ENCODE measurements at places on chromosomes 13 and 19. TPM values are rescaled to one million over a fixed set of nuclear protein-coding genes. Genes with fewer than 3 reads are reported as not detected.

GRCh38 chr19:6473647-6474046 lies 7.9 kb downstream of the DENND1C start:
- no peak for ATAC-seq

GRCh38 chr13:32035716-32036115 lies 4.1 kb downstream of the FRY start:
- ATAC-seq: no peak

DNA sequence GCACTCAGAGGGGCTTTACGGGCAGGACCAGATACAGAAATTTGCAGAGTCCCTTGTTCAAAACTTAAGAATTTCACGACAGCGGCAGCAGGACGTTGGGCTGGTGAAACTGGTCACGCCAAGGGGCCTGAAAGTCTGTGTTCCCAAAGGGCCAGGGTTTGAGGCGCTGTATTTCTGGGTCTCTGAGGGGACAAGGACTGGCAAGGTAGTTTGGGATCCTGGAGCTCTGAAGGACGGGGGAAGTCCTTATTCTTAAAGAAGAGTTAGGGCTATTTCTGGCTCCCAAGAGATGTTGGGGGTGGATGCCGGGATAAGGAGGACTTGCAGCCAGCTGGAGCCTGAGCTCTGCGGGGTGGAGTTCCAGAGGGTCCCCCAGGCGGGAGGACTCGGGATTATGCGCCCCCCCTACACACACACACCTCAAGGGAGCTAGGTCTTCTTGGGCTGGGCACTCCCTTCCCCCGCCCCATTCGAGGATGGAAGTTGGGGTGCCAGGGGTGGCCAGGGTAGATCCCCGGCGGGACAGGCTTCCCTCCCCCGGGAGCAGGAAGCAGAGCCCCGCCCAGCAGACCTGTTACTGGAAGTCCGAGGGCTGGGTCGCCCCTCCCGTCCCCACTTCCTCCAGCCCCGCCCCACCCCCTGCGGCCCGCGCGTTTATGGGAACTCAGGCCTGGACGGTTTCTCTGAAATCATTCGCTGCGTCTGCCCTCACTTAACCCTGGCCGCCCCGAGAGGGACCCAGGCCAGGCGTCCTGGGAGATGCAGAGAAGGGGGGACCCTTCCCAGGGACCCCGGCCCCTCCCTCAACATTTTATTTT lies 5.6 kb downstream of the BCL3 start:
- ATAC-seq: peak; percentile 61

DNA sequence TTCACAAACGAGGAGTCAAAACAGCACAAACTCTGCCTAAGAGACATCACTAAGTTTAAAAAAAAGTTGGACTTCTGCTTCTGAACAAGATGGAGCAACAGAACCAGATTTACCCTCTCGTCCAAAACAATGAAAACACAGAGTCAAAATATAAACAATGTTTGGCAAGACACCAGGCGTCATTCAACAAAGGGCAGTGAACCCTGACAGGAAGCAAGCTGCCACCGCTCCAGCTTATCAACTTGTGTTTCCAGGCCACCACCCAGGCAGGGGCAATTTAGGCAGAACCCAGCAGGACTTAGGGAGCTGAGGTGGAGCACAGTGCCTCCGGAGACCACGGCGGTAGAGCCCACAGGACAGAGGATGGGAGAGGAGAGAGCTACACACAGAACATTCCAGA lies 8.6 kb upstream of the NAPA start:
- no peak for ATAC-seq

Gene MEF2B
- not detected for total RNA-seq

DNA sequence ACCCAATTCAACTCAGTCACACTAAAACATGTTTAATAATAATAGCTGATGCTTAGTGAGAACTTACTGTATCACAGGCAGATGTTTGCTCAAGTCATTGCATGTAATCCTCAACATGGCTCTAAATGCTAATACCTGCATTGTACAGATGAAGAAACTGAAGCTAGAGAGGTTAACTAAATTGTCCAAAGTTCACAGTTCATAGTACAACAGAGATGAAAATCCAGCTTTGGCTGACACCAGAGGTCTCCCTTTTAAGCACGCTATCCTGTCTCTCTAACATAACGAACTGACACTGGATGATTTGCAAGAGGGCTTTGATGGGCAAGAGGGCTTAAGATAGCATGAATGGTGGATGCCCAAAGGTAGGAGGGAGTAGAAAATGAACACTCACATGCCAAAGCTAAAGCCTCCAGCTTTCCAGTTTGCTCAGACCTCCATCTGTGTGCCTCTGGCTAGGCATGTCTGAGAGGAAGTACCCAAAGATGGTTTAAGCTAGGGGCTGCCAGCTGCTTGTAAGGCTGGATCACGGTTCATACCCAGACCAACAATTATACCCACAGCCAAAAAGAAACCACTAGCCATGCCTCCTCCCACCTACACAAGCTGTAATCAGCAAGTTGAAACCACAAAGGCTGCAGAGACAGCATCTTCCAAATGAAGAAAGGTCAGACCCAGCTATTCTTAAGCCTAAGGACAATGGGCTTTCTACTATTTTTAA lies 196.9 kb upstream of the UBL3 start:
- no peak for ATAC-seq

GRCh38 chr13:48590141-48590901 lies 57.4 kb upstream of the RCBTB2 start:
- ATAC-seq: no peak

GRCh38 chr19:1244693-1245451 lies 3.3 kb downstream of the ATP5F1D start:
- ATAC-seq: no peak

Gene FGF14
- 0.31 TPM for total RNA-seq

Gene TJP3
- total RNA-seq: 3.6 TPM

GRCh38 chr19:17035842-17036424 lies 9.3 kb upstream of the CPAMD8 start:
- ATAC-seq: no peak

Gene IRF2BP1
- total RNA-seq: 53.3 TPM

GRCh38 chr19:18385359-18385674 lies 641 bp upstream of the GDF15 start:
- no peak for ATAC-seq

Gene PRR36
- not detected for total RNA-seq

Gene AZU1
- total RNA-seq: not detected

- ATAC-seq: no peak
Measured at GRCh38 chr13:105774739-105775460, 760.6 kb downstream of the EFNB2 start.

Gene ZIC5
- total RNA-seq: not detected

DNA sequence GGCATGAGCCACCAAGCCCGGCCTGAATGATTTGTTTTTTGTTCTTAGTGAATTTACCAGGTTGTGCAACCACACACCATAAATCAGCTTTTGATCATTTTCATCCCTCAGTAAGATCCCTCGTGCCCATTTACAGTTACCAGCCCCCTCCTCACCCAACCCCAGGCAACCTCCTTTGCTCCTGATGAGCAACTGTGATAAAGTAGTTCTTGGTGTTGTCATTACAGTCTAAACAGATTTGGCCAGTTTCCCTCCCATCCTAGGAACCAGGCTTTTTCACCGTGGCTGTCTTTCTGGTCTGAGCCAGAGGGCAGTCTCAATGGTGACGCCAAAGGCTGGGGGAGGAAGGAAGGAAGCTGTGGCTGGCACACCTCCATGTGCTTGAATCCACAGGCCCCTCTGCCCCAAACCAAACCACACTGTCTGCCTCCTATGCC lies 61.2 kb upstream of the WDFY2 start:
- ATAC-seq: no peak

DNA sequence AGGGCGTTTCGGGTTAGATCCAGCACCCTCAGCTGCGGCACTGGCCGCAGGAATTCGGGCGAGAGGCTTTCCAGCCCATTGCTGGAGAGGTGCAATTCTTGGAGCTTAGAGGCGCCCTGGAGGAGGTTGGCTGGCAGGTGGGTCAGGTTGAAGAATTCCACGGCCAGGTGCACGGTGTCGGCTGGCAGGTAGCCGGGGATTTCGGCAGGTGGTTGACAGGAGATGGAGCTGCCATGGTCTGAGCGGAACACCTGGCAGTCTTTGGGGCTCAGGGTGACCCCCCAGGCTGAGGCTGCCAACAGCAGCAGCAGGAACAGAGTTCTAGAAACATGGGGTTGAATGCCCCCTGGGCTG lies 1.3 kb downstream of the LRG1 start:
- ATAC-seq: no peak

DNA sequence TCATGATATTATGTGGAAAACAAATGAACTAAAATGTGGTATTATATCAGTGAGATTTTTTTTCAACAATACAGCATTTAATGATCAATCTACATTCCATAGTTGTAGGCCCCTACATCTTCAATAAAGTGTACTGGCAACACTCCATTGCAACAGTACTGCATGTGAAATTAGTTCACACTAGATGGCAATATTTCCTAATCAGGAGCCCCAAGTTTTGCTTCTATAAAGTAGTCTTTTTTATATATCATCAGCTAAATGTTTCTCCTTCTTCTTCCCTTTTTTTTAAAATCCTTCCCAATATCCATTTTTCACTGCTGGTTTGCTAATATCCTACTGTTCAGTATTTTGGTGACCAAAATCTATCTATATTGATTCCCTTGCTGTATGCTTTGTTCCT lies 528.3 kb upstream of the ATXN8OS start:
- ATAC-seq: no peak

DNA sequence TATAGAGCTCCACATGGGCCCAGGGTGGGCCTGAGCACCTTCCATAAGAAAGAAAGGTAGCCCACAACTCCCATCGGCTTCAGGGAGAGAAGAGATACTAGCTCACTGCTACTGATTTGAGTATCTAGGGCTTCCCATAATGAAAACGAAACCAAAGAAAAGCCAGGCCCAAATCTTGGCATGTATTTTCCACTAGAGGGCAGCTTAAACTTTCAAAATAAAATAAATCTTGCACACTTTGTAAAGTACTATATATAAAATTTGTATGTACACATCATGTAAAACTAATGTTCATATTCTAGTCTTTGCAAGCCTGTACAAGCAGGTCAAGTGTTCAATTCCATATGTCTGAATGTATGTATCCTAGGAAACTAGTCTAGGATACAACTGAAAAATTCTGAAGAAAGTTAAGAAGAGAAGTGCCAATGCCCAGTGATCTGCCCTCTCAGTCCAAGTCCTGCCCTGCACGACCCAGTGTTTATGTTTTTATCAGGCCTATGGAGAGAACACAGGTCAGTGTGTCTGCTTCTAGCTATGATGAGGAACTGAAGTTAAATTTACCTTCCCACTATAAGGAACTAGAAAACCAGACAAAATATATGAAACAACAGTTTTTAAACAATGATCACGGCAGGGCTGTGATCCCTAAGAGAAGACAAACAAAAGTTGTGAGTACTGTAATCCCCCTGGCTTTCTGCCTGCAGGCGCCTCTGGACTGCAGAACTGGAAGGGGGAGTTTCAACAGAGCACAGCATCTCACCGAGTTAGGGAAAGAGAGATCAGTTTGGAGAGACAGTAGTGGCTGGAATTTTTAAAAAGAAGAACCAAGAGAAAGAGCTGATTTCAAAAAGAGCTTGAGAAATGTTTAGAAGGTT lies 475.7 kb downstream of the UQCRFS1 start:
- no peak for ATAC-seq

- no peak for ATAC-seq
Measured at GRCh38 chr19:57755031-57755430, 8.4 kb downstream of the ZNF776 start.

DNA sequence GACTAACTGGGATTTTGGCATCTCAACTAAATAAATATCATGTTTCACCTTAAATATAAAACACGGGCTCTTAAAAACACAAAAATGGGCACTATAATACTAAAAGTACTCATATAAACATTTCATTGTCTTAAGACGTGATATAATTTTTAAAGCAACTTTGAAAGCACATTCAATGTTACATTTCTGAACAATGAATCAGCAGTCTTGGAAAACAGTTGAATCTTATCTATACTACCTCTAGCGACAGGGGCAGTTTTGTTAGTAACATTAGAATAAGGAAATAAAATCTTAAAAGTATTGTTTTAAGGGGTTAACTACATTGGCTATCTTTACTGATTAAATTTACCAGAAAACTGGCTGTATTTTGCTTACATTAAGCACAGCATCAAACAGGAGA lies 156.9 kb downstream of the UGGT2 start:
- no peak for ATAC-seq

DNA sequence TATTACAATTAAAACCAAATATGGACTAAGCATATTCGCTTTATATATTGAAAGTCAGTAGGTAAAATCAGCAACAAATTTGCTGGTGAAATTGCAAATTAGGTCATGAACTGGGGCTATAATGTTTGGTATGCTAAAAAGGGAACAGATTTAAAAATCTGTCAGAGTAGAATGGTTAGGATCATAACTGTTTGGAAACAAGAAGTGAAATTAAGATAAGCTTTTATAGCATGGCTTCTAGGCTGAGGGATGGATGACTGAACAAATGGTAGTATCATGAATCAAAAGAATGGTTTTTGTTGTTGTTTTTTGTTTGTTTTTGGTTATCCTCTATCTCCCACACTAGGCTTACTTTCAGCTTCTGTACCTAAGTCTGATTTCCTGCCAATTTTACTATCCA lies 1090.4 kb downstream of the PCDH9 start:
- ATAC-seq: no peak

GRCh38 chr19:6260912-6261650 lies 18.7 kb downstream of the MLLT1 start:
- peak; percentile 54 for ATAC-seq

DNA sequence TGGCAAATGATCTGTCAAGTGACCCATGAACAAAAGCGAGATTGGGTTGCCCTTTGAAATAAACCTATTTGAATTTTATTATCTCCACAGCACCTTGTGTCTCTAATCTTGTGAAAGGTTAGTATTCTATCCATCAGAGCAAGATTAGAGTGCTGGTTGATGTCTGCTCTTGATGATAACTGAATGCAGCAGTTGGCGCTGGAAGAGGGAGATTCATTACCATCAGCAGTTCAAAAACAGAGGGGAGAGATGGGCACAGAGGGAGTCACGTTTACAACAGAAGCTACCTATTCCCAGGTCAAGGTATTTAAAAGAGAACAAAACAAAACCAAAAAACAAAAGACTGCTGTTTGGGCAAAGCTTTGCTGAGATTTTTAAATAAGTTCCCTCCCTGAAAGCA lies 588.1 kb downstream of the GPC6 start:
- ATAC-seq: no peak

- no peak for ATAC-seq
Measured at GRCh38 chr13:111542530-111543341, 222.3 kb downstream of the TEX29 start.

DNA sequence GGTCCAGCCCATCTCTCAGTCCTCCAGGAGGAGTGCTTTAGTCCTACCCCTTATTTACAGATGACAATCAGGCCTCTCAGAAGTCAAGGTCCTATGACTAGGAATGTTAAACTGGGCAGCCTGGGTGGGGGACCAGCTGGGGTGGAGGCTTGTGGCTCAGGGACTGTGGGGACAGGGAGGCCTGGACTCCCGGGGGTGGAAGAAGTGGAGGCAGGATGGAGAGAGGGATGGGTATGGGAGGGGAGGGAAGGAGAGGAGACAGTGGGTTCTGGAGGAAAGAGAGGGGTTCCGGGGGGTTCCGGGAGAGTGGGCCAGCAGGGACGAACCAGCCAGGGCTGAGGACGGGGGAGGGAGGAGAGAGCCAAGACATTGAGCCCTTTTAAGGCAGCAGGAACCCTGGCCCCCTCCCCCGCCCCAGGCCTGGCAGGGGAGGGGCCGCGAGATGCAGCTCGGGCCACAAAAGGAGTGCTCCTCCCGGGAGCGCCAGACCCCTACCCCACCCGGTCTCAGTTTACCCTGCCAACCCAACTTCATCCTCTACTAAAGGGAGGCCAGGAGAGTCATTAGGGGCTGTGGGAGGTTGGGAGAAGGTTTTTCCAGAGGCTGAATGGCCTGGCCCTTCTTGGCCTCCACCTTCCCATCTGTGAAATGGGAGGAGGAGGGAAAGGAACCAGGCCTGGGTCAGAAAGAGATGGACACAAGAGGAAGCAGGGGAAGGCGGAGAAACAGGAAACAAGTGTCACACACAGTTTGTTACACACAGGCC lies 1.7 kb downstream of the DMPK start:
- no peak for ATAC-seq
